GM13977 (cell line): ENCODE measurements at places on chromosomes 7 and 10.

DNA sequence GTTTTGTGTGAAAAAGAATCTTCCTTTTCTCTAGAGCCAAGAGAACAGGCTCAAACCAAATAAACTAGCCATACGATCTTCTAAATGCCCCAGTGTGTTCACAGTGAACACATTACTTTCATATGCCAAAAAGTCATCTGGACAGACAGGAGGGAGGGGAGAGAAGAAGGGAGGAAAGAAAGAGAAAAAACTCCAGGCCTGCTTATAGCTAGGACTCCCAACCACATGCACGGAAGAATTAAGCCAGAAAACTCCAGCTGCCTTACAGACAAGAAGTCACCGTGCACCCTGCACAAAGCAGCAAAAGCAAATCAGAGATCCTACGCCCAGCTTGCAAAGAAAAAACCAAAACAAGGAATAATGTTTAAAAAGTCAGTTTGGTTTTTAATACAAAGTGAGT lies 34.3 kb downstream of the SNX8 start:
- DNase-seq, result no peak

- no peak for DNase-seq
Measured at GRCh38 chr7:107933386-107934013, 42.5 kb downstream of the DLD start.

DNA sequence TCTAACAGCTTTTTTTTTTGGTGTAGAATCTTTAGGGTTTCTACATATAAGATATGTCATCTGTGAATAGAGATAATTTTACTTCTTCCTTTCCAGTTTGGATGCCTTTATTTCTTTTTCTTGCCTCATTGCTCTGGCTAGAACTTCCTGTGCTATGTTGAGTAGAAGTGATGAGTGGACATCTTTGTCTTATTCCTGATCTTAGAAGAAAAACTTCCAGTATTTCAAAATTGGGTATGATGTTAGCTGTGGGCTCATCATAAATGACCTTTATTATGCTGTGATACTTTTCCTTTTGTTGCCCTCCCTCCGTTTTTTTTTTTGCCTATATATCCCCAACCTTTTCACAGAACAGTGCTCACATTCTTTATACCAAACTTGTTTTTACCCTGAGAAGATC lies 8.8 kb downstream of the AGK start:
- DNase-seq, result no peak

DNA sequence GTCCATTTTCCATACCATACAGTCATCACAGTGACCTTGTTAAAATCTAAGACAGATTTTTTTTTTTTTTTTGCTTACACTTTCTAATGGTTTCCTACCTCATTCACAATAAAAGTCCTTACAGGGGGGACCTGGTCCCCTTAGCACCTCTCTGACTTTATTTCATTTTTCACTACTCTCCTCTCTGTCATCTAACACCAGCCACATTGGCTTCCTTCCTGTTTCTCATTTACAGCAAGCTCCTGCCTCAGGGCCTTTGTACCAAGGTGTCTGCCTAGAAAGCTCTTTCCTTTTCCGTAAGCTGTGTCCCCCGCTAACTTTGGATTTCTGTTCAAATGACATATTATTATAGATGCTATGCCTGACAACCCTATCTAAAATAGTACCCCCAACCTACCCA lies 27.7 kb downstream of the CC2D2B start:
- no peak for DNase-seq

- no peak for DNase-seq
Measured at GRCh38 chr10:120555436-120555835, 98.4 kb downstream of the PLPP4 start.

DNA sequence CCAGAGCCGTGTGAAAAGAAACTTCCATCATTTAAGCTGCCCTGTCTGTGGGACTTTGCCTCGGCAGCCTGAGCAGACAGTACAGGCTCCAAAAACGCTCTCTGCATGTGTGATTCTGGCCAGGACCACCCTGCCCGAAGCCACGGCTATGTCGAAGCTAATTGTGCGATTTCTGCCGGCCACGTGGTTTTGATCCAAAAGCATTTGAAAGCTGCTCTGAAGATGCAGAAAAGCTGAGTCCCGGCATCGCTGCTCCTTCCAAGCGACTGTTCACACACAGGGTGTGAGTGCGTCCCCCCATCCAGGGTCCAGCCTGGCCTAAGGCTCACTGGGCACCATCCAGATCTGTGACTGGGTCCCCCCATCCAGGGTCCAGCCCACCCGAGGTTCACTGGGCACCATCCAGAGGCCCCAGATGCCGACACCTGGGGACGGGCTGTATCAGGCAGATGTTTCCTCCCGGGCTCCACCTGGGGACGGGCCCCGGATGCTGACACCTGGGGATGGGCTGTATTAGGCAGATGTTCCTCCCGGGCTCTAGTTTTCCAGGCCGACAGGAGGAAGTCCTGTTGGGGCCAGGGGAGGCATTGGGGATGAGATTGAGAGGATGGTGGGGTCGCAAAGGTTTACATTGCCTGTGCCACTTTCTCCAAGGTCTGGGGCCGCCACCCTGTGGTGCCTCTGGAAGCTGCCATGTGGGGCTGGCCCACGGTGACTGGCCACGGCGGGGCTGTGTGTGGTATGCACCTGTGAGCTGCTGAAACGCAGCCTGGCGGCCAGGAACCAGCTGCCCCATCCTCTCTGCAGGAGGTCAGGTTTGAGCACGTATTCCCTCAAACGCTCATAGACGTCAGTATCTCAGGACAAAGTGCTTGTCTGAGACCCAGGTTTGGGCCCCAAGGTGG lies 527.4 kb downstream of the DNAJB6 start:
- DNase-seq, result no peak

GRCh38 chr7:20199015-20199737 lies 18.0 kb downstream of the MACC1 start:
- DNase-seq, result peak; percentile 36

DNA sequence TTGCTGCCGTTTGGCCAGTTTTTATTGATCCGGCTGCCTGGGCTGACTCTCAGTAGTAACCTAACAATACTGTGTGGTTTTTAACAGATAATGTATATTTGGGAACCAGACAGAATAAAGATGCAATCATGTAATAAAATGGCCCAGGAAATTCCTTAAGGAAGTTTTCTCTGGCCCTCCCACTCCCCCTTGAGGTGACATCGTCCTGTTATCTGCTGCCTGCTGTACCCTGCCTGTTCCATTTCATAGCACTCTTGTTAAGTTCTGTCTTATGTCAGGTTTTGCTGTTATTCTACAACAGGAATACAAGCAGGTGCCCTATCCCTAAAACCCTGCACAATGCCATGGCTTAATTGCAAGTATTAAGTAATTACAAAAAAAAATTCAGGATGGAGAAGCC lies 12.5 kb downstream of the ITGB8 start:
- DNase-seq, result no peak

- no peak for DNase-seq
Measured at GRCh38 chr7:121302214-121302745, 26.5 kb upstream of the WNT16 start.

- DNase-seq, result no peak
Measured at GRCh38 chr7:116348346-116348745, 138.0 kb downstream of the TES start.

- peak; percentile 98 for DNase-seq
Measured at GRCh38 chr7:129501760-129502707, at the start of gene SMKR1. TSS of gene SMKR1 (plus strand) at chr7:129502531. CDS start at chr7:129502825, 294 bp downstream.

DNA sequence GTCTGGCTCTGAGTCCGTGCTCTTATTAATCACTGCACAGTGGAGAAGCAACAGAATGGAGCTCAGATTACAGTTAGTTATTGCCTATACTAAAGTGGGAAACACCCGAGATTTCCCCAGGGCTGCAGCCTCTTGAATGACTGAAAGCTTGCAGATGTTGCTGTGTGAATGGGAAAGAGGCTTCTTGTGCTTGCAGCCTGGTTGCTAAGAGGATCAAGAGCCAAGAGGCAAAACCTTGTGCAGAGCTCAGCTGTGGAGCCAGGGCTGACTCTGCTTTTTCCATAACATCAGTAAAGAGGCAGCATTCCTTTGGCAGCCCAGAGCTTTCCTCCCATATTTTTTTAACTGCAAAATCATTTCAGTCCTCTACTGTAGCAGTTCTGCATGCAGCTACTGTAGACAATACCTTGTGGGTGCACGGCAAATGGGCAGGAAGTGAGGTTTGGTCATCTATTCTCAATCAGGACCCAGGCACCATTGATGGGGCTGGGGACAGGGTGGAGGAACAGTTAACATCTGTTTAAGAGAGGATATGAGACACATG lies 86.5 kb downstream of the RALA start:
- DNase-seq, result peak; percentile 38

- DNase-seq, result no peak
Measured at GRCh38 chr10:299969-300368, 164.7 kb downstream of the ZMYND11 start.

DNA sequence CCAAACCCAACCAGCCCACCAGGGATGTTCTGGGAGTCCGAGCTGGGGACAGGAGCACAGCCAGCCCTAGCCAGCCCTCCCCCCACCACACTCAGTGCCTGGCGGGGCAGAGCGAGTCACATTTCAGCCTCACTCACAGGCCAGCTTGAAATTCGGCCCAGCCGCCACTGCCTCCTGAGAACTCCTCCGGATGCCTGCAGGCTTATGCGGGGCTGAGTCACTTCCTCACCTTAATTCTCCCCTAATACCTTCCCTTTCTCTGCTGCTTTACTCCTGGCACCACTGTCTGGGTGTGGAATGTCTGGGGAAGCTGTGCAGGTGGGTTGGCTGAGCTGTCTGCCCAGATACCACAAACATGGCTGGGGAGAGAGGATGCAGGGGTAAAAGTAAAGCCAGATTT lies 22.6 kb upstream of the DLG5 start:
- DNase-seq, result no peak

GRCh38 chr10:126104767-126105166 lies 208.4 kb downstream of the FANK1 start:
- DNase-seq, result no peak

GRCh38 chr10:74238516-74238915 lies 87.5 kb downstream of the ADK start:
- DNase-seq, result no peak

GRCh38 chr7:17598305-17598704 lies 299.9 kb downstream of the AHR start:
- DNase-seq, result no peak

DNA sequence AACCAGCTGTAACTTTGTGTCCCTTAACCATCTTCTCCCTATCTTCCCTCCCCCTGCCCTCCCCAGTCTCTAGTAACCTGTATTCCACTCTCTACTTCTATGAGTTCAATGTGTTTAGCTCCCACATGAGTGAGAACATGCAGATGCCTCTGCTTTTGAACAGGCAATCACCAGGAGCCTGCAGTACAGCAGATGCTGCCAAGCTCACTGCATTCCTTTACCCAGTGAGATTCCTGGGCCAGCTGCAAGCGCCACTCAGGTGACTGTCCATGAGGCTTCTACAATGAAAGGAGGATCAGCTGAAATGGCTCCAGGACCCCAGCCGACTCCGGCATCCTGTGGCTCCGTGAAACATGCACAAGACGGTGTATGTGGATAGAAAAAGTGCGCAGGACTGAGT lies 15.7 kb downstream of the GRID1 start:
- DNase-seq, result no peak

GRCh38 chr10:86179961-86180360 lies 186.6 kb downstream of the GRID1 start:
- DNase-seq, result no peak

DNA sequence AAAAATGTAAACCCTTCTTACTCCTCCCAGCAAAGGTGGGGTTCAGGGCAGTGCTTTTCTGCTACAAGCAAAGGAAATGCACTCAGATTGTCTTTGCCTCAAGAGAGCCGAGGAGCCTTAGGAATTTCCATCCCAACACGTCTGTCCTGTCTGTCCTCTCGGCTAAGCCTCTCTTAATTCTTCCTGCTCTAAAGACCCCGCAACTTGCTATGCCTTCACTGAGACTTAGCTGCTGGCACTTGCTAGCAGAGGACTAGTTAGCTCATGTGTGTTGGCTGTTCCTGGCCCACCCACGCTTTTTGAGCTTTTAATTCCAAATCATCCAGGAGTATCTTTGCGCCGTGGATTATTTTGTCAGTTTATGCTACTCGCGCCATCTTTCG lies 481 bp upstream of the NPM3 start:
- peak; percentile 13 for DNase-seq

DNA sequence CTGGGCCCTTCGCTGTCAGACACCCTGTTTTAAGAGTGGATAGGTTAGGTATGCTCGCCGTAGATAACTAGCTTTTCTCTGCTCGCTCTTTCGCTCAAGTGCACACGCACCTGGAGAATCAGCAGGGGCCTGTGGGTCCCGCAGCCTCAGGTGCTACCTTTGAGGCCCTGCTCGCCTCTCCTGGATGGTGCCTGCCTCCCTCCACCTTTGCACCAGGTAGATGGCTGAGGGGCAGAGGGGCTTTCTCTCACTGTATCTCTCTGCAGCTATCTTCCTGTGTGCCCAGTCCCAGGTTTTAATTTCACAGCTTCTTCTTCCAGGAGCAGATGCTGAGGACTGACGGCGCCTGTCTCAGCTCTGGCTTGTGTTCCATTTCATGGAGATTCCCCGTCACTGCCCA lies 227.9 kb downstream of the TCF7L2 start:
- no peak for DNase-seq

- DNase-seq, result no peak
Measured at GRCh38 chr10:118961436-118961835, 68.1 kb upstream of the NANOS1 start.

DNA sequence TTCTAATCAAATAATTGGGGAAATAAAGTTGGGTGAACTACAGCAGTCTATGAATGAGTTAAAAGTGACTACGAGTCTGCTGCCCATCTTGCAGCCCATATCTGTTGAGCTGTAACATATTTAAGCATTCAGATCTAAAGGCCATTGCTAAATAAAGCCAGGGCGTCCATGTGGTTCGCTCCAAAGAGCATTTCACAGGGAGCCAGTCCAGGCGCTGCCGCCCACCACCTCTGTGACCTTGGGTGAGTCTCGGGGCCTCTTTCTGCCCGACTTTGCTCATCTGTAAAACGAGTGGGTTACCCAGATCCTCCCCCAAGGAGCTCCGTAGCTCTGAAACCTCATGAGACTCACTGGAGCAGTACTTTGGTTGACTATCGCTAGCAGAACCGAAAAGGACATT lies 223.1 kb downstream of the CUX1 start:
- DNase-seq, result no peak

- DNase-seq, result no peak
Measured at GRCh38 chr10:30828680-30829079, 199.1 kb upstream of the LYZL2 start.

- peak; percentile 47 for DNase-seq
Measured at GRCh38 chr7:100127866-100128636, 1.3 kb downstream of the MBLAC1 start.

DNA sequence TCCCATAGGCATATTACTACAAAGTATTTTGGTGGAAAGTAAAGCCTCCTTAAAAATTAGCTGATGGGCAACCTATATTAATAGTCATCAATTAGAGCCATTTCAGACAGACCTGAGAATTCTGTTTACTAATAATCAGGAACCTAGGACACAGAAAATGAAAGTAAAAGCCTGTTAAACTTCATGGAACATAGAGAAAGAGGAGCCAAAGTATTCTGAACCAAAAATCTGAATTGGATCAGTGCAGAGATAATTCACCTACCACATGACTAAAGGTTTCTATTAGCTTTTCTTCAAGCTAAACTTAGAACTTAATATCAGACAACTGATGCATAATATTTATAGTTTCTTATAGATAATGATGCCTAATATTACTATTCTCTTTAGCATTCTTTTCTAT lies 204.5 kb upstream of the RHOBTB1 start:
- DNase-seq, result no peak

- DNase-seq, result no peak
Measured at GRCh38 chr10:98098247-98098646, 36.2 kb upstream of the R3HCC1L start.
